ENCODE measurements at places on chromosomes 5 and 9.

GRCh38 chr9:4030751-4031150 is 269.1 kb downstream of the GLIS3 start:
- DNase-seq, result no peak

- DNase-seq, result no peak
Observed at GRCh38 chr9:92720209-92720765, 44.3 kb downstream of the BICD2 start.

DNA sequence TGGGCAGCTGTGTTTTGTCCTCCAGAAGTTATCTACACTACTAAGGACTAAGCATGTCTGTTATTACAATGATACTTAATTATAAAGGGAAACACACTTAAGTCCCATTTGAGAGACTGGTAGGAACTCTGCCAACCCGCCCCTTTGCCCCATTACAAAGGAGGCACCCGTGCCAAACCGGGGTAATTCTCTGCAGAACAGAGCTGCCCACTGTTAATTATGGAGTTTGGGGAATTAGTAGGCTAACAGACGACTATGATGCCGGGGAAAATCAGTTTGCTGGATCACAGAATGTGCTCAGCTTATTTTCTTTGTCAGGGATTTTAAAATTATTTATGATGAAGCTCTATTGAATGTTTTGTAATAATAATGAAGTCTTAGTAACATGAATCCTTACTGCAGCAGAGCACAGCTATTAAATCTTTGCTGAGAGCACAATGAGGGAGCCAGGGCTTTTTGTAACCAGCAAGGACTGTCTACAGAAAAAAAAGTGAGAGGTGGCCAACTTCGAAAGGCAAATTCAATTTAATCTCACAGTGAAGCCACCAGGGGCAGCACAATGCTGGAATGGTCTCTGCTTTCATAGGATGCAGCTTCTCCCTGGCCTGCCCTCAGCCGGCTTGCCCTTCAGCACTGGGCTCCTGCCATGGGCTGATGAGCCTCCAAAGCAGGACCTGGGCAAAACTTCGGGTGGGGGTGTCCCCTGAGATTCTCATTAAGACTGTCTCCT is 134.5 kb downstream of the GNAQ start:
- DNase-seq, result no peak

DNA sequence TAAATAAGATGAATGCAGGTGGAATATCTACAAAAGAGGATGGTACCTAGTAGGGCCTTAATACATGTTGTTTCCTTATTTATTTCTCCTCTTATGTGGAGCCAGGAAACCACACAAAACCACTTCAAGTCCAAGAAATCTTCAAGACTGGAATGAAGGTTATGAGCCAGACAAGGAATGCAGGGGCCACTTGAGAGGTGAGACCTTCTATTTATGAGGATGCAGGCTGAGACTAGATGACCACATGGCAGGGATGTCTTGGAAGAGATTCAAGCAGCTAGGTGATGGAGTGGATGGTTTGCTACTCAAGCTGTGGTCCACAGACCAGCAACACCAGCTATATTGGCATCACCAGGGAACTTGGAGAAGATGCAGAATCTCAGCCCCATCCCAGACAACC is 92.2 kb downstream of the TNC start:
- no peak for DNase-seq

DNA sequence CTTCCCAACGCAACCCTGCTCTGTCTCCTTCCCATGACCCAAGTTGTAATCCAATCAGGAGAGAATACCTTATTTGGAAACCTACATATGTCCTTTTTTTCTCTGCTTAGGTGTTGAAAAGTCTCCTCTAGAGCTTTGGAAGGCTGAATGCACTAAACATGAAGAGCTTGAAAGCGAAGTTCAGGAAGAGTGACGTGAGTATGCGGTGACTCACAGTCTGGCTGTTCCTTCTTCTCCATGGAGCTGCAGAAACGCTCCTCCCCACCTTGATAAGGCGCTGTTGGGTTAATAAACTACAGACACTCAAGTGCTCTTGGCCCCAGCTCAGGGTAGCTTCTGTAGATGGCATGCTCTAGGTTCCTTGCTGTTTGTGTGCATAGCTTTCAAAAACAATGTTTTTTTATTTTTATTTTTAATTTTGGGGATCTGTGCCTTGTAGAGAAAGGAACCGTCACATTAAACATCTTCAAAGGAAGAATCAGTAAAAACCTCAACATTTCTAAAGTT is 30.7 kb downstream of the RAI14 start:
- no peak for DNase-seq

DNA sequence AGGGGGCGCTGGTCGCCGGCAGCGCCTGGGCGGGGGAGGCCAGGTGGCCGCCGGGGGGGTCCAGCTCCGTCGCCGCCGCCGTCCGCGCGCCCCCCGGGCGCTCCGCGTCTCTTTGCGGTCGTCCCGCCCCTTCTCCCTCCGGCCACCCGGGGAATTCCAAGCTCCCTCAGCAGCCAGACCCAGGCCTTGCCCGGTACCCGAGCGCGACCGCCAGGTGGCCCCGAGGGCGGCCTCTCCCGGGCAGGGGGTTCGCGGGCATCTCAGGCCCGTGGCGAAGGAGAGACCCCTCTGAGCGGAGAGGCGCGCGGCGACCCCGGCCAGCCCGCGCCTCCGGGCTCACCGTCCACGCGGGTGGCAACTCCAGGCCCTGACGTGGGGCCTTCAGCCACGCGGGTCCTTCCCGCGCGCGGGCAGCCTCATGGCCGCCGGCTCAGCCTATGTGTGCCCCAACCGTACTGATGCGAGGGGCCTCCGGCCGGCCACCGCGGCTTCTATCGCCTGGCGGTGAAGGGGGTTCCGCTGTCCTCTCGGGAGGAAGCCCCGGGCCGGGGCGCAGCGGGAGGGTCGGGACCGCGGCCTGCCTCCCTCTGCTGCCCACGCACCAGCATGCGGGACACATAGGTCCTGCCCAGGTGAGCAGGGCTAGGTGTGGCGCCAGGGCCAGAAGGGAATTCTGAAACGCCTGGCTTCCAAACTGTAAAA is 529 bp upstream of the NRARP start:
- no peak for DNase-seq

GRCh38 chr5:172959824-172960799 is 888 bp downstream of the RPL26L1 start:
- DNase-seq, result peak; percentile 28

- DNase-seq, result no peak
Observed at GRCh38 chr9:114905170-114905940, 25.0 kb downstream of the TNFSF8 start.

GRCh38 chr9:28730111-28730510 is 1156.8 kb upstream of the C9orf72 start:
- DNase-seq, result no peak

- no peak for DNase-seq
Observed at GRCh38 chr5:57448287-57448686, 34.3 kb downstream of the ACTBL2 start.

DNA sequence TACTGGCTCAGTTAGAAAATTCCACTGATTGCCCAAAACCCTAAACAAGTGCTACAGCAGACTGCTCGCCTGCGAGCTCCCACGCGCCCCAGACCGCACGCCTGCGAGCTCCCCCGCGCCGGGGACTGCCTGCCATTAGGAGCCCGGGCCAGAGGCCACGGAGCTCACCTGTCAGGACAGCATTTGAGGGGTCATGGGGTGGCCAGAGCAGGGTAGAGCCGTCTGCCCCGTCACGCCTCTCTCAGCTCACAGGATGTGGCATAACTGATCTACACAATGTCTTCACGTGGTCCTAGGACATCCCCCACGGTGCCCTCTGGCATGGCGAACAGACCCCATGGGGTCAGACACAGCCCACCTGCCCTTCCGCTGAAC is 29.1 kb upstream of the LRRC14B start:
- DNase-seq, result no peak

DNA sequence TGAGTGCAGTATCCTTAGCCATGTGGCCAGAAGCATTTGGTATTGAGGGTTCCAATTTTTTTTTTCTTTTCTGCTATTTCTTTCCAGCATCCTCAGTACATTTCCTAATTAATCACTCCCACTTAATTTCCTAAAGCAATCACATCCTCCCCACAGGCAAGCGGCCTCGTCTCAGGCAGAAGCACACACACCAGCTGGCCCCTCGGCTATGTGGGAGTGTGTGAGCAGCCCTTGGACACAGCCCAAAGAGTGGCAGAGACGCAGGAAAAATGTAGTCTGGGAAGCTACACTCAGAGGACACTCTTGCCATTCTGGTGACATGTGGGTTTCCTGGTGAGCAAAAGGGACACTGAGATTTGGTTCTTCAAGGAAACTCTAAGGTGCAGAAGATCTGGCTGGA is 20.7 kb downstream of the SLIT3 start:
- DNase-seq, result no peak

GRCh38 chr5:60960591-60960990 is 15.6 kb downstream of the NDUFAF2 start:
- DNase-seq, result no peak

- DNase-seq, result no peak
Observed at GRCh38 chr5:463301-463700, 20.3 kb downstream of the EXOC3 start.

GRCh38 chr5:81755320-81755719 is 4.4 kb upstream of the SSBP2 start:
- DNase-seq, result no peak

DNA sequence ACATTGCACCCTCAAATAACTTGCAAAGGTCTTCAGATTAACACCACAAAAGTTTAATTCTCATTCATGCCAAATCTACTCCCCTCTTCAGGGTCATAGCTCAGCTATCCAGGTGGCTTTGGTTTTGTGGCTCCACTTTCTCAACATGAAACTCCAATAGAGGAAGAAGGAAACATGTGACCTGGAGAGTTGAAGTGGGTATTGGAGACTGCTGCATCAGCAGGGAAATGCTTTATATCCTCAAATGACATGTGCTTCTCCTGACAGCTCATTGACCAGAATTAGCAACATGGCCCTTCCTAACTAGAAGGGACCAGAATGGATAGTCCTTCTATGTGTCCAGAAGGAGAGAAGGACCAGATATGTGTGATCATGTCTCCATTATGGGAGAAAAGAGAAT is 73.6 kb downstream of the TLR4 start:
- DNase-seq, result no peak

DNA sequence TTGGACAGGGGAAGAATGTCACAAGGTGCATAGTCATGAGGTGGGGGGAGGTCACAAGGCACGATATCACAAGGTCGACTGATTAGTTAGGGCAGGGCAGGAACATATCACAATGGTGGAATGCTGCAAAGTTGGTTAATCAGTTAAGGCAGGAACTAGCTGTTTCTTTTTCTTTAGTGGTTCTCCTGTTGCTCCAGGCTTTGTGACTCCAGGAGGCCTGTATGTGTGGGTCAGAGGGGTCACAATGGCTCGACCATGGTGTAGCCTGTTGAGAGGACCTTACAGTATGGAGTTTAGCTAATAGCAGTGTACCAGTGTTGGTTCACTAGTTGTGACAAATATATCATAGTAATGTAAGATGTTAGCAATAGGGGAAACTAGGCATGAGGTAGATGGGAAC is 12.4 kb upstream of the FSD1L start:
- no peak for DNase-seq

GRCh38 chr5:138944527-138945322 is 69.6 kb upstream of the LRRTM2 start:
- no peak for DNase-seq

DNA sequence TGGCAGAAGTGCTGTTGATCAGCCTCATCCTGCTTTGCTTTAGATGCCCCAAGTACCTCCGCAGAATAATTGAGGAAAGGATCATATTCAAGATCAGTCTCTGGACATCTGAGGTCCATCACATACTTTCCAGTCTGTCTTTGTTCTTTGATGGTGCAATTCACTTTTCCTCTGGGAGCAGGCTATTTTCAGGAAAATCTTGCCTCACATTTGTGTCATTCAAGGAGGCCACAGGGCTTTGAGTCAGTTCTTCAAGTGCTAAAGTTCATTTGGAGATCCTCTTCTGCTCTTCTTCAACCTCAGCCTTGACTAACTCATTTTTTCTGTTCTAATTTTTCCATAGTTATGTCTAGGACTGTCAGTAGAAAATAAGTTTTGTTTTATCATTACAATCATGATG is 18.6 kb downstream of the EQTN start:
- no peak for DNase-seq

DNA sequence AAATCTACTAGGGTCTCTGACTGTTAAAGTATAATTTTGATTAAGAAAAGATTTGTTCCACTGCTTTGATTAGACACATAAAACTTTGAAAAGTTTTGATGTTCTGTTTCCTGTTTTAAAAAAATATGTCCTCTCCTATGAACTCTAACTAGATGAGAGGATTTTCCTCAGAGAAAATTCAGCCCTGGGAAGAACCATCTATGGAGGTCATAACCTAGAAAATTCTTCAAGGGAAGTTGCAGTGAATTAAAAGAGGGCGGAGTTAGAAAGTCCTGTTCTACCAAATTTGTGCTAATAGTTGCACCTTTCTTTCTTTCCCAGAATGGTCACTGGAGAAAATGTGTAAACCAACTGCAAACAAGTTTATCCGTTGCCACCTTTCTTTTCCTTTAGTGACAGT is 27.7 kb downstream of the PIK3R1 start:
- no peak for DNase-seq

DNA sequence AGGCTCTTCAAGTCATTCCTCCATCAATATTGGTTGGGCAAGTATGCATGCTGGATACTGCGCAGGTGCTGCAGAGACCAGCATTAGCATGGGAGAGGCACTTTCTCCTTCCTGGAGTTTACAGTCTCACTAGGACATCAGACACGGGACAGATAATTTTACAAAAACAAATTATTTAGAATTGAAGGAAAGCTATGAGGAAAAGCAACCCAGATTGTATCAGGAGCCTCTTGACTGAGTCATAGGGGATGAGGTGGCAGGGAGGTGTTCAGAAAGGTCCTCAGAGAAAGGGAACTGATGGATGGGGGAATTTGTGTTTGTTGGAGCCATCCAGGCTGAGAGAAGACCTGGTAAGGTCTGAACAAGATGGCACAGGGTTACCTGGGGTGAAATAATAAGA is 24.5 kb upstream of the RAB14 start:
- DNase-seq, result no peak

DNA sequence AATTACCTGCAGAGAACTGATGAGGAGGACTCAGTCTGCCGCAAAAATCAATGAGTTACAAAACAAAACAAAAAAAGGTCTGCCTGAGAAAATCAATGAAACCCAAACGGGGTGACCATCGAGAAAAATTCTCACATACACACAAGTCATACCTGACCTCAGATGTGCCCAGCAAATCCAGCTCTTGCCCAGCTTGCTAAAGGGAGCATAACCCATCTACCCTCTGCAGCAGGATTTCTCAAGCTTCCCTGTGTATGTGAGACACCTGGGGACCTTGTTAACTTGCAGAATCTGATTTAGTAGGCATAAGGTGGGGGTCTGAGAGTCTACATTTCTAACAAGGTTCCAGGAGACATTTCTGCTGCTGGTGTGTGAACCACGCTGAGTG is 126.3 kb downstream of the TLE1 start:
- no peak for DNase-seq

DNA sequence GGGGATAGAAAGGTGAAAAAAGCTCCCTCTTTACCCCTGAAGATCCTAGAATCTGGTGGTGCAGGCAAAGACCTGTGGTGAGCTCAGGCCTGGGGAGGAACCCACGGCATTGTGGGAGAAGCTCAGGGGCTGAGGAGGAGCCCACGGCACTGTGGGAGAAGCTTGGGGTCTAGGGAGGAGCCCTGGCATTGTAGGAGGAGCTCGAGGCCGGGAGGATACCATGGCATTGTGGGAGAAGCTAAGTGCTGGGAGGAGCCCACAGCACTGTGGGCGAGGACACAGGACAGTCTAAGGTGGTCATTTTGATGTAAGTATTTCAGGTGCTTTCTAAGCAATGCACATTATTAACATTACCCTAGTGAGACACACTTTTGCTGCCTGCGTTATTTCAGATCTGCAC is 179.7 kb downstream of the HSD17B3 start:
- DNase-seq, result no peak

Measured in activated CD4-positive, alpha-beta memory T cell treated with anti-CD3 and anti-CD28 coated beads, Interleukin-2, amount 10 ng/mL, durations not matched to agents 7 days and 5 days (primary cell).